CD8-positive, alpha-beta memory T cell (primary cell): ENCODE measurements at places on chromosomes 1 and 21.

DNA sequence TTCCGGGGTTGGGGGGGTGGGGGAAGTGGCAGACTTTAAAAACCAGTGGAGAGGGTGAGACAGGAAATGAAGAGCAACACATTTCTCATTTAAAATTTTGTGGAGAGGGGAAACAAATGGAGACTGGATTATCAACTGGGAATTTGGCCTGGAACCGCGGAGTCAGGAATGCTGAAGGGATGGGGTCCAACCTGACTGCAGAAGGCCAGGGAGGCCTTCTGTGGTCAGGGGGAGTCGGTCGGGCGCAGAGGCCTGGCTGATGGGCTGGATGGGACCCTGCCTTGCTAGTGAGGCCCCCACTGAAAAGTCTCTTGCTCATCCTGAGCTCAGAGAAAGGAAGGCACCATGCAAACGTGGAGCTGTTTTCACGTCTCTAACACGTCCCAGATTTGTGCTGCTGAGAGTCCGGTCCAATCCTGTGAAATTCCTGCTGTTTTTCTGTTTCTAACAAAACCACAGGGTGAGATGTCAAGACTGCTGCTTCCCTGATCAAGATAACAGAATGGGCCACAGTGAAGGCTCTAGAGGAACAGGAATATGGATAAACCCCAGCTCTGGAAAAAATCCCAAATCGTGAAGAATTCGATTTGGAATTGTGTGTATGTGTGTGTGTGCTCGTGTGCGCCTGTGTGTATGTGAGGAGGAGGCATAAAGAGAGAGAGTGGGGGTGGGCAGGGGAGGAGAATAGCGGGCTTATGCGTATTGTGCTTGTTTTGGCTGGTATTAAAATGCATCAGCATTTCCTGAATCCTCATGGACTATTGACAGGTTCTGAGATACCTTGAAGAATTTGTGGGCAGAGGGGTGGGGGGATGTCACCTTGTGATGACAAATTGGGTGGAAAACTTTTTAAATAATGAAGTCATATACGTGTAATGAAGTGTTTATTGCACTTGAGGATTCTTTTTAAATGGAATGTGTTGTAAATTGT, 117.4 kb downstream of the NGF start:
- DNase-seq: no peak

GRCh38 chr1:209840611-209841010, 12.8 kb downstream of the UTP25 start:
- DNase-seq: no peak

DNA sequence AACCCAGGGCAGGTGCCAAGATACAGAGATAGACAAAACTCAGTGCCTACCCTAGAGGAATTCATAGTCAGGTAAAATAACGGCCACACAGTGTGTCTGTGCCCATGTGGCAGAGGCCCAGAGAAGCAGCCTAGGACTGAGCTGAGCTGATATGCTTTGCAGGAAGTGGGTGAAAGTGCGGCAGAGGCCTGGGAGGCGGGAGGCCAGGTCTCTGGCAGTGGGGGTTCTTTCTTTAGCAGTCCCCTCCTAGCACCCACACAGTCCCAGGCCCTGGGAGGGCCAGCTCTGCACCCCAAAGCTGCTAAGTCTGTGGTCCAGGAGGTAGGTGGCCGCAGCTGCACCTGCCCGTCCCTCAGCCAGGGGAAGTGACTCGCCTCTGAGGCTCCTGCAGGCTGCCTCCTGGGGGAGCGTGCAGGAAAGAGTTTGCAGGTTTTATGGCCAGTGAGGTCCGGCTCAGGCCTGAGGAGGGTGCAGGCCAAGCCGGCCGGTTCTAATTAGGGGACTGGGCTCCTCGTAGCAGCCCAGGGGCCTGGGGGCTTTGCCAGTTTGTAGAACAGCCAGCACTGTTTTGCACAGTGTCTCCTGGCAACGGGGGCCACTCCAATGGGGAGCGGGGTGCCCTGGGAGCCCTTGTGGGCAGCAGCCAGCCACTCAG, 107.9 kb downstream of the SPSB1 start:
- no peak for DNase-seq

DNA sequence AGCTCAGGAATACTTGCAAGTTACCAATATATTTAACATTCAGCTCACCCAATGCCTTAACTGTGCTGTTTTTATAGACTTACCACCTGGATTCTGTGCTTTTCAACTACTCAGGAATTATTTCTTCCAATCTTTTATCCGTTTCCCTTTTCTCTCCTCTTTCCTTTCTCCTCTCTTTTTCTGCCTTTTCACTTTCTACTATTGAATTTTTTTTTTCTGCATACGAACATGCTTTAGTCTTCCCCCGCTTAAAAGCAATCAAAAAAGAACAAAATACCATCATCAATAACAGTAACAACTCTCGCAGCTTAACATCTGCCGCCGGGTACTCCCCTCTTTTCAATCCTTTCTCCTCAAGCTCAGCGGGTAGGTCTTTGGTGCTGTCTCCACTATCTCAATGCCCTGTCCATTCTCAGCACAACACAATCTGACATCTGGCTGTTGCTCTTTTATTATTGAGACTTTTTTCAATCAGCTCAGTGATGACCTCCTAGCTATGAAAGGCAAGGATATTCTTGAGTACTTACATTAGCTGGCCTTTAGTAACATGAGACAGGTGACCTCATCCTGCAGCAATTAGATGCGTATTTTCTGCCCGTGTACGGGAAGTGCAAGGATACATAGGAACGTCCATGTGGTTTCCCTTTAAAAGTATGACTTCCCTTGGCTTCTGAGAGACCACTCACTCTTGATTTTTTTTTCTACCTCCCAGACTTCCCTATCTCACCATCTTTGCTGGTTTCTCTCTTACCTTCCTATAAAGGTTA, 40.2 kb upstream of the SIPA1L2 start:
- DNase-seq: no peak
